Stimulated activated CD4-positive, alpha-beta T cell treated with anti-CD3 and anti-CD28 coated beads, Interleukin-1b, Interleukin-23, amount 100 ng/mL, for 1 hour (primary cell): ENCODE measurements at places on chromosomes 13 and 19.

DNA sequence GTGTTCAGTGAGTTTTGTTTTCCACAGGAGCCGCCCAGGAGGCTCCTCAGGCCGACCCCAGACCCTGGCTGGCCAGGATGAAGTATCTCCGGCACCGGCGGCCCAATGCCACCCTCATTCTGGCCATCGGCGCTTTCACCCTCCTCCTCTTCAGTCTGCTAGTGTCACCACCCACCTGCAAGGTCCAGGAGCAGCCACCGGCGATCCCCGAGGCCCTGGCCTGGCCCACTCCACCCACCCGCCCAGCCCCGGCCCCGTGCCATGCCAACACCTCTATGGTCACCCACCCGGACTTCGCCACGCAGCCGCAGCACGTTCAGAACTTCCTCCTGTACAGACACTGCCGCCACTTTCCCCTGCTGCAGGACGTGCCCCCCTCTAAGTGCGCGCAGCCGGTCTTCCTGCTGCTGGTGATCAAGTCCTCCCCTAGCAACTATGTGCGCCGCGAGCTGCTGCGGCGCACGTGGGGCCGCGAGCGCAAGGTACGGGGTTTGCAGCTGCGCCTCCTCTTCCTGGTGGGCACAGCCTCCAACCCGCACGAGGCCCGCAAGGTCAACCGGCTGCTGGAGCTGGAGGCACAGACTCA, 12.9 kb downstream of the B3GNT3 start:
- no peak for DNase-seq

DNA sequence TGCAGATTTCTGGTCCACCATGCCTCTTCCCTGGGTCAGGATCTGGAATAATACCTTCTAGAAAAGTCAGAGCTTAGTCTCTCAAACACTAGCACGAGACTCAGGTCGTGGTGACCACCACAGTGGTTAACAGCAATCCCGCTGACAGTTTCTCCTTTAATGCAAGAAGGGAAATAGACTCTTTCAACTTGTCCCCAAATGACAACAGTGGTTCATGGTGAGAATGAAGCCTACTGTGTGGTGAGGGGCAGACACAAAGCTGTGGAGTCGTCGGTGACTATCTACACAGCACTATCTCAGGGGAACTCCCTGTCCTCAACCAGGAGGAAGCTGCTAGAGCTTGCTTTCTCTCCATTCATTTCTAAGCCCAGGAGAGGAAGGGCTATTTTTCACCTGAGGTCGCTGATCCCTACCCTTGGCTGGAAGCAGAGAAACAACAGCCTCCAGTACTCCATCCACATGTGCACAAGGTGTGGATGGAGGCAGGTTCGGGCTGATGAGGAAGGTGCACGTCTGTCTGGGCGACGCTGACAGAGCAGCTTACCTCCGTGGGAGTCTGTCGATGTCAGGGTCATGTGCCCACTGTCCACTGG, 72.4 kb downstream of the STK24 start:
- no peak for DNase-seq

GRCh38 chr13:20499986-20500385, 25.7 kb downstream of the CRYL1 start:
- no peak for DNase-seq

GRCh38 chr13:30113983-30114570, 193.3 kb downstream of the KATNAL1 start:
- DNase-seq = no peak

- DNase-seq = no peak
Observed at GRCh38 chr13:75736173-75736572, 100.0 kb downstream of the LMO7 start.

DNA sequence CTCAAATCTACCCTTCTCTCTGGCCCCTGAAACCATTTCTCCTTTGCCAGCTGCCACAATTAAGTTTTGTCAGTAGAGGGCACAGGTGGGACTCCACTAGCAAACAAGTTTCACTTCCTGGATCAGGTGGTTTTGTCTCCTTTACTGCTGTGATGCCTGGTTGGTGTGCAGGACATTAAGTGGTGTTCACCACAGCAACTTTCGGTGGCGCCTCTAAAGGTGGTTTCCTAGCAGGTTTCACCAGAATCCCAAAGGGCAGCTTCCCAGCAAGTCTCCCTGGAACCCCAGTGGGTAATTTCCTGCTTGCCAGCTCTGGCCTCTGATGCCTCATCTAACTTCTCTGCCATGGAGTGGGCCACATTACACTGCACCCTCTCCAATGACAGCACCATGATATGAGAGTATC, 16.6 kb downstream of the MED4 start:
- no peak for DNase-seq

DNA sequence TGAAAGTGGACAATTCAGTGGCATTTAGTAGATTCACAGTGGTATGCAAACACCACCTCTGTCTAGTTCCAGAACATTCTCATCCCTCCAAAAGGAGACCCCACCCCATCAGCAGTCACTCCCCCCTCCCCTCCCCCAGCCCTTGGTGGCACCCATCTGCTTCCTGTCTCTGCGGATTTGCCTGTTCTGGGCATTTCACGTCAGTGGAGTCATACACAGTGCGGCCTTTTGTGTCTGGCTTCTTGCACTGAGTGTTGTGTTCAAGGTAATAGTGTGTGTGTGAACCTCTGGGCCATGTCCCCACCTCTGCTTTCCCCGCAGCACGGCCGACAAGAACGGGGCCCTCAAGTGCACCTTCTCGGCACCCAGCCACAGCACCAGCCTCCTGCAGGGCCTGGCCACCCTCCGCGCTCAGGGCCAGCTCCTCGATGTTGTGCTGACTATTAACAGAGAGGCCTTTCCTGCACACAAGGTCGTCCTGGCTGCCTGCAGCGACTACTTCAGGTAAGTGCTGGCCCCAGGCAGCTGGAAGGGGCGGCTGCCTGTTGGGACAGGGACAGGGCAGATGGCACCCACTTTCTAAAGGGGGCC, 19.4 kb upstream of the CRTC1 start:
- DNase-seq = no peak

- peak; percentile 32 for DNase-seq
Observed at GRCh38 chr13:51764184-51765141, 39.5 kb downstream of the DHRS12 start.
